HT1080 (cell line): ENCODE measurements at places on chromosomes 5 and 9. TPM values are rescaled to one million over a fixed set of nuclear protein-coding genes. Genes with fewer than 3 reads are reported as not detected.

The HEMGN gene
- not detected in 2 replicates for total RNA-seq

The HACD4 gene
- total RNA-seq = not detected in 2 replicates

The MYOZ3 gene
- not detected in 2 replicates for total RNA-seq

DNA sequence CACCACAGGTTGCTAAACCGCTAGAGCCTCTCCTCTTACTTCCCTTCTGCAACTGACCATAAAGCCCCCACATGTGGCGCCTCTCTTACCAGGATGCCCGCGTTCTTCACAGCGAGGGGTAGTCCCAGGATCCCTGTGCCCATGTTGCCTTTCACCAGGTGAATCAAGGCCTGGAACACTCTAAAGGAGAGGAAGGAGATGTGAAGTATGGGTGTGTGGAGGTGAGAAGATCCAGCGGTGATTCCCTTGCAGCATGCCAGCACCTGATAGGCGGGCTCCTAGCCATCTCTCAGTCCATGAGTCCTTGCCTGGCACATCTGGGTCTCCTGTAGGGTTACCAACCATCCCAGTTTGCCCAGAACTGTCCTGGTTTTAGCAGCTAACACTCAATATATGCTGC, 3.3 kb downstream of the SLC36A2 start:
- no peak for DNase-seq

DNA sequence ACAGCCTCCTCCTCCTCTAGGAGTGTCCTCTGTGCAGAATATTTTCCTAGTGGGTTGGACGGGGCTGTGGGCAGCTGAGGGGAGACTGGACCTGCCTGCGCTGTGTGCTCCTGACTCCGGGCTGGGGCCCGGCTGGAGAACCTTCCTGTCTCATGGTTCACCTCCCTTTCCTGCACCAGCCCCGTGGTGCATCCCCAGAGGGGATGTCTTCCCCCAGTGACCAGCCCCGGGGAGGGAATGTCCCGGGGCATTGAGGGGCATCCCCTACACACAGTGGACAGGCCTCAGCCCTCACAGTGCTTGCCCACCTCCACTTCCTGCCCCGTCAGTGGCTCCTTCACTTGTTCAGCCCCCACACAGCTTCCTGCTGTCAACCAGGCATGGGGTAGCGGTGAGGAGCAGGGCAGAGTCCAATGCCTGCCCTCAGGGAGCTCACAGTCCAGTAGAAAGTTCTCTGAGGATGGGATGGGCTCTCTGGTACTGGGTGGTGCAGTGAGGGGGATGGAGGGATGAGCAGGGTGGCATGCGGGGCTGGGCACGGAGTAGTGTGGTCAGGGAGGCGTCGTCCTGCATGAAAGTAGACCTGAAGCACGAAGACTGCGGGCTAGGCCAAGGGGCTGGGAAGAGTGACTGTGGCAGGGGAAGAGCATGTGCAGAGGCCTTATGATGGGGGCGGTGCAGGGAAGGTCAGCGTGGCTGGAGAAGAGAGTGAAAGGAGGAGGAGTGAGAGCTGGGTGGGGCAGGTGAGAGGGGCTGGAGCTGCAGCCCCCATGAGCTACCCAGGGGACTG, 52.1 kb upstream of the PITX1 start:
- no peak for DNase-seq

GRCh38 chr5:118577621-118578020, 410.7 kb downstream of the DTWD2 start:
- no peak for DNase-seq

The SLC1A1 gene
- 0.10 and 0.13 TPM in 2 replicates for total RNA-seq

The PHYHD1 gene
- 0.16 TPM in 1 of 2 replicates, not detected in the other for total RNA-seq

- no peak for DNase-seq
Measured at GRCh38 chr9:121328876-121329681, 41.0 kb downstream of the STOM start.

- no peak for DNase-seq
Measured at GRCh38 chr9:138020120-138020794, 142.7 kb downstream of the CACNA1B start.

DNA sequence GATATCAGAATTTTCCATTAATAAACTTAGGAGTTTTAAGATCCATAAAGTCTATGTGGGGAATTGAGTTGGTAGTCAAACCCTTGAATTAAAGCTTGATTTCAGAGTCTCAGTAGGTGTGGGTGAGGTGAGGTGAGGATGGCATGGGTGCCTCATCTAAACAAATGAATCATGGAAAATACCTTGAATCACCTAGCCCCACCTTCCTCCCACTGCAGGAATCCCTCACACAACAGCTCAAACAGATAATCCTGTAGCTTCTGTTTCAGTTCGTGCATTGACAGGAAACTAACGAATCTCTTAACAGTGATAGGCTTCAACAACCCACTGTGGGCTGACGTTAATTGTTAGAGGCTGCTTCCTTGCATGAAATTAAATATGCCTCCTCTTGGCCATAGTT, 185.0 kb downstream of the SREK1 start:
- DNase-seq = no peak
